ENCODE measurements at places on chromosomes 6 and 20.

DNA sequence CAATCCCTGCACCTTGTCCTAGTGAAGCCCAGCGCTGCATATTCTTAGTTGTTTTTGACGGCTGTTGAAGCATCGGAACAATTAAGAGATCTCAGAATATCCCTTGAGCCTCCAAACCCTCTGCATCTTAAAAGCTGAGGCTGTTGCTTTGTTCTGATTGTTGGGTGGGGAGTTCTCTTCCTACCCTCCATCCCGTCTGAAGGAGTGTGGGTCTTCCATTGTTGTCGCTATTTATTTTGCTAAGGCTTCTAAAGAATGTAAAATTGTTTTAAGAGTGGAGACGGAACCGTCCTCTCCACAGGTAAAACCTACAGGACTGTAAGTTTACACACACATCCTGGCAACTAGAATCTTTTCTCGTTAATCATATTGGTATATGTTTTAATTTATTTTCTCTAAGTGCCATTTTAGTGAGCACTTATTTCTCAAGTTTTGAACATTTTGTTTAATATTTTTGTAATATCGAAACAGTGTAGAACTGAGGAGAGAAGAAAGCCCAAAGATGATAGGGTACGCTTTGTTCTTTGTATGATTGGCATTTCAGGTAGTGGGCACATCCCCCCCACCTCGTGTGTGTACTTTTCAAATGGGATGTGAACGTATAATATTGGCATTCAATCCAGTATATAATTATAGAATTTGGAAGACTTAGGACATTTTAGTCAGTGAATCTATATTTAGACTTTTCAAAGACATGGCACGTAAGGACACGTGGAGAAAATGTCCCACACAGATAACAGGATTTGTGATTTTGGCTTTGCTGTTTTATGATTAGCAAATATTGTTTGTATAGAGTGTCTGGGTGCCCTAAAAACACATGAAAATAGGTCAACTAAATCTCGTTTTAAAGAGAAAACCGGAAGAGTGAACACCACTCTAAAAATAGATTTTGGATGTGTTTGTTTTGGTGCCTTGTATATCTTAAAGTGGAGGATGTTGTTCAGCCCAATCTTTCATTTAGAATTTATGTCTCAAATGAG, 1.3 kb downstream of the RNF146 start:
- peak; percentile 26 for DNase-seq

GRCh38 chr20:59701236-59701635, 96.9 kb downstream of the PHACTR3 start:
- no peak for DNase-seq

DNA sequence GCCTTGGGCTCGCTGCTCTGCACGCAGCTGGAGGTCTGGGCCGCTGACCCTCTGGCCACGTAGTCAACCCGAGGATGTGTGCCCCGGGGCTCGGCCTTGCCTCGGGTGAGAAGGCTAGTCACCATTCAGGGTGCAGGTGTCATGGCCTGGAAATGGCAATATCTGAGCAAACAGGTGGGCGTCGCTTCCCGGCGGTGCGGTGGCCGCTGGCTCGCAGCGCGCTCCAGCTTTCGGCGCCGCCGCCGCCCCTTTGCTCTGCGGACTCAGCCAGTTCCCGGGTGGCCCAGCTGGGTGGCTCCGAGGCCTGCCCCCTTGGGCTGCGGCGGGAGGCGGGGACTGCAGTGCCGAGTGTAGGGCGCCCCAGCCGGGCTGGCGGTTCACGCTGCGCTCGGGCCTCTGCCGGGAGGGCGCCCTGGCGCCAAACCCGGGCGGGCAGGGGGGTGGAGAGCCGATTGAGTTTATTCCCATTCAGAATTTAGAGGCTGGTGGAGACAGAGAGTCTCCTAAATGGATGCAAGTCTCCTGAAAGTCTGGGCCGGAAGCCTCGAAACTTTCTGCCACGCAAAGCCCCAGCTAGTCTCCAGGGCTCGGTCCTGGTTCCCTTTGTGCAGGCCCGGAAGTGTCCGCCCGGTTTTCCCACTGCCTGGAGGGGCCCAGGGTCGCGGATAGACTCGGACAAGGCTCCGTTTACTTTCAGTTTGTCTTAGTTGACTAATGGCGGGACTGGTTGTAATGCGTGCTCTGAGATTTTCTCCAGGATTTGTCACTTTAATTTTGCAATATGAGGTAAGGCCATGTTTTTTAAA, 11.3 kb upstream of the TFAP2A start:
- DNase-seq, result no peak

GRCh38 chr6:3176562-3177355, 19.4 kb upstream of the TUBB2A start:
- DNase-seq, result no peak

DNA sequence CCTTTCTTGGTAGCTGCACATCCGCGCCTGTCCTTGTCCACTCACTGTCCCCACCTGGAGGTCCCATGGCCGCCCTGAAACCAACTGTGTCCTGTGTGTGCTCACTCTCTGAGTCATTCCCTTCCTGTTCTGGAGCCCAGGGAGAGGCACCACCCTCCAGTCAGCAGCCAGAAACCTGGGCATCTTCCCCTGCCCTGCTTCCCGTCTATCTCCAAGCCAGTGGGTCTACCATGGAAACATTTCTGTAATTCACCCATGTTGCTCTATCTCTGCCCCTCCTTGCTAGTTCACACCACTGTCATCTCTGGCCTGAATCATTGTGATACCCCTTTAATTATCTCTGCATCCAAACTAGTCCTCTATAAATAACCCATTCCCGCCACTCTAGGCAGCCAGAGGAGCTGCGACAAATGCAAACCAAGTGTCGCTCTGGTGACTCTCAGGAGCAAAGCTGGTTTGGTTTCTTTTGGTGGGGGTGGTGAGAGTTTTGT, 28.8 kb upstream of the SYNJ2 start:
- DNase-seq, result no peak

- no peak for DNase-seq
Measured at GRCh38 chr6:33508935-33509926, 54.9 kb downstream of the ZBTB9 start.

DNA sequence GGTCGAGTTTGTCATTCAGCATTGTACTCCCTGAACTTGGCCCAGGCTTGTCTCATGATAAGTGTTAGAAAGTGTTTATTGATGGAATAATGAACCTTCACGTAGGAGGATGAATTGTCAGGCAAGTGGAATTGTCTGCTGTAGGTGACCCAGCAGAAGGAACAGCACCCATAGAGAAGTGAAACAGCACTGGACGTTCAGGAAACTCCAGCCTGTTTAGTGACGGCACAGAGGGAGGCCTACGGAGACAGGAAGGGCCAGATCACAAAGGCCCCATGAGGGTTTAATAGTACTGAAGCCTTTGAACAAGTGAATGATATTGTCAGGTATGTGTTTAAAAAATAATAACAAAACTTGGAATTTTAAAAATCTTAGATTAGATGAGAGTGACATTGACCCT, 2.9 kb downstream of the STX11 start:
- DNase-seq, result no peak

DNA sequence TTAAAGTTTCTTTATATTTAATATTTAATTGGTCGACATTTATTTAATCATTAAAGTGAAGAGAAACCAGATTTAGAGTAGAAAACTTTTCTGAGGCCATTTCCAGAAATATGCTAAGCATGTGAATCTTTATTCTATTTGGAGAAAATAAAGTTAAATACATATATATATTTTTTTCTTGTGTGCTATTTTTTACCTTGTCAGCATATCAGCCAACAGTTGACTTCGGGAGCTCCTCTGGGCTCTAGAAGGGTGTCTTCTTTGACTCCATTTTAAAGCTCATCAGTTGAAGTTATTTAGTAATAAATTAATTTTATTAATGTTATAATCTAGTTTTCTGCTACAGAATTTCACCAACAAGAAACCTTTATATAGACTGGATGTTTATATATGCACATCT, 73.1 kb downstream of the SH3BGRL2 start:
- no peak for DNase-seq

DNA sequence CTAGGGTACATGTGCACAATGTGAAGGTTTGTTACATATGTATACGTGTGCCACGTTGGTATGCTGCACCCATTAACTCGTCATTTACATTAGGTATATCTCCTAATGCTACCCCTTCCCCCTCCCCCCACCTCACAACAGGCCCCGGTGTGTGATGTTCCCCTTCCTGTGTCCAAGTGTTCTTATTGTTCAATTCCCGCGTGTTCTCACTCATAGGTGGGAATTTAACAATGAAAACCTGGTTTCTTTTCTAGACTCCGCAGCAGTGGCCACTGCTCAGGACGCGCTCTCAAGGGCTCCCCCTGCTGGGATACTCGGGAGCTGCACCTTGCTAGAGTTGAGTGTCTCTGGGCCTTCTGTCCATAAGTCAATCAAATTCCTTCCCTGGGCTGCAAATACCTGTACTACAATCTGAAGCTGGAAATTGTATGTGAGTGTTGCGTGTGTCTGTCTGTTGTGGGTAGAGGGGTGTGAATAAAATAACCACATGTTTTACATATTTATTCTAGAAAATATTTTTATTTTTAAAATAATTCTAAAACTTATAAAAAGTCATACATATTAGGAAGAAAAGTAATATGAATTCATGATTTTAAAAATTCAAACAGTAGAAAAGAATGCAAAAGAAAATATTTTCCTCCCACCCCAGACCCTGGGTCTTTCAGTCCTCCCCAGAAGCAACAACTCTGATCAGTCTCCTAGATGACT, 8.2 kb upstream of the CEP250 start:
- DNase-seq, result peak; percentile 92

Data from NAMALWA (cell line).